ENCODE measurements at places on chromosomes 11 and 22. TPM values are rescaled to one million over a fixed set of nuclear protein-coding genes. Genes with fewer than 3 reads are reported as not detected.

Gene NDUFV1
- 204 TPM for total RNA-seq

Gene APOBEC3H
- 4.9 TPM for total RNA-seq

GRCh38 chr11:65390099-65390941 lies 3.9 kb downstream of the FRMD8 start:
- DNase-seq: no peak

- no peak for DNase-seq
Observed at GRCh38 chr11:105609341-105609781, 512 bp upstream of the GRIA4 start.

- no peak for DNase-seq
Observed at GRCh38 chr11:79822766-79823165, 381.9 kb upstream of the TENM4 start.
